Coronary artery (tissue), 2 donors: ENCODE measurements at places on chromosomes 4 and X.

DNA sequence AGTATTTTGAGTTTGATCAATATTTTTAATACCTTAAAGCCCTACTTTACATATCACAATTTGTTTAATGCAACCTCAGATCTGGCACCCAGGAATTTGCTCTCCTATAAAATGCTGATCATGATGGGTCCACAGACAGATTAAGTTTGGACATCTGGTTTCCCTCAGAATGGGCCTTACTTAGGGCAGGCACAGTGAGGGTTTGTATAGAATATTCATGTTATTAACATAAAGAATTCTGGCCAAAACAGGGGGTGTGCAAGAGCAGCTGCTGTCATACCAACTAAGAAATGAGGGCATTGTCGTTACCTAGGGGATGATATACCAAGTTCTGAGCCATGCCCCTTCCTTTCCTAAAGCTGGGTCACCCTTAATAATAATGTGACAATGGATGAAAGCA lies 37.5 kb upstream of the CENPU start:
- no peak for DNase-seq

DNA sequence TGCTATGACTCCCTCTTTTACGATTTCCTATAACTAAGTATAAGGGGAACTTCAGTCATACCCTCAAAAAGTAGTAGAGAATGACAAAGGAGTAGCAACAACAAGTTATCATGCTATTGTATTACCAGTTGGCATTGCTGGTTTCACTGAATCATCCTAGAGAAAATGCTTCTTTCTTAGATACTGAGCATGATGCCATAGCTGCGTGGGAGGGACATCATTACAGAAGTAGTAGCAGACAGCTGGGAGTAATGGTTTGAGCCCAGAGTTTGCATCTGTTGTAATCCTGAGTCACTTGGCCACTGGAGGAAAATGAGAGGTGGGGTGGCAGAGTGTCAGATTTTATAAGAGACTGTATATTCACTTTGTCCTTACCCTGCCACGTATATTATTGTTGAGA lies 38.6 kb downstream of the MTMR1 start:
- no peak for DNase-seq

- no peak for DNase-seq
Measured at GRCh38 chrX:43581888-43582539, 74.1 kb upstream of the MAOA start.

DNA sequence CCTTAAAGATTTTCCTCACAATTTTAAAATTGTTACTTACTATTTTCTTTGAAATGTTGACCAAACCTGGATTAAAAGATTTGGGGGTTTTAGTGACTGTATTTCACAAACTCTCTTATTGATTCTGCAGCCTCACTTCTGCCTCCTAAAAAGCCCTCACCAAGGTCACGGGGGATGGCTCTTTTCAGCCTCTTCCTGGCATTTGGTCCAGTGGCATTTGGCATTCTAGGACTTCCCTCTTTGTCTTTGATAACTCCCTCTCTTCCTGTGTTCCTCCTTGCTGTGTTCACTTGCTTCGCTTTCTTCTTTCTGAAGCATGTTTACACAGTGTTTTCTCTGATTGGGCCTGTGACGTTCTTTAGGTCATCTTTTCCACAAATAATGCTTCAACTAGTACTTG lies 21.5 kb downstream of the PKD2 start:
- DNase-seq, result no peak

DNA sequence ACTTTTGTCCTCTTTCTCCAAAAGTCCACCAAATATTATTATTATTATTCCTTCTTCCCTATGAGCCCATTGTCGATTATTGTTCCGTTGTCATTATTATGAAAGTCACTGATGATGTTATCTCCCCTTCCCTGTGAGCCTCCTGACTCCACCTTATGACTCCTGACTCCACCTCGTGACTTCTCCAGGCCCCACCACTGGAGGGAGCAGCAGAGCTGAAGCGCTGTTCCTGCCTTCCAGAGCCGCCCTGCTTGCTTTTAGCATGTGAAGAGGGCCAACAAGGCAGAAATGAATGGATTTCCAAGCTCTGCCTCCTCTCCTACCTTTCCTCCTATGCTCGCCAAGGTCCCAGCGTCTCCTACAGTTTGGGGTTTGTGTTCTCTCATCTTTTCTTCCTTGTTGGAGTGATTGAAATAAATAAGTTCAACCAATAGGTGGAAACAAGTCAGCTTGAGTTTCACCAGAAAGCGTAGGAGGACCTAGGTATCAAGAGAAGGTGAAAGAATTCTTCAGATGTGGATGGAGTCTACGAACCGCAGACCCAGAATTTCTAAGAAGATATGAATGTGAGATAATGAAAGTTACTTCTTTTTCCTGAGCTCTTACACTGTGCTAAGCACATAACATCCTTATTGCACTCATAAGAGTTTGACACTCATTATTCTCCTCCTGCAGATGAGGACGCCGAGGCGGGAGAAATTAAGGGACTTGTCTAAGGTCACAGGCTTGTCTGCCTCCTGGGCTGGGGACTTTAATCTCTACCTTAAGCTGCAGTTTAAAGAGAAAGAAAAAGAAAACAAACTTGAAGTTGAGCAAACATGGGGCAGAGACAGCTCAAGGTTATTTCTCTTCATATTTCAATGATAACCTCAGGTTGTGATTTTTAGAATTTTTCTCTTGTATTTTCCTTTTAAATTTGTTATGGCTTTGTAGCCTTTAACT lies 26.1 kb downstream of the IGSF1 start:
- no peak for DNase-seq

DNA sequence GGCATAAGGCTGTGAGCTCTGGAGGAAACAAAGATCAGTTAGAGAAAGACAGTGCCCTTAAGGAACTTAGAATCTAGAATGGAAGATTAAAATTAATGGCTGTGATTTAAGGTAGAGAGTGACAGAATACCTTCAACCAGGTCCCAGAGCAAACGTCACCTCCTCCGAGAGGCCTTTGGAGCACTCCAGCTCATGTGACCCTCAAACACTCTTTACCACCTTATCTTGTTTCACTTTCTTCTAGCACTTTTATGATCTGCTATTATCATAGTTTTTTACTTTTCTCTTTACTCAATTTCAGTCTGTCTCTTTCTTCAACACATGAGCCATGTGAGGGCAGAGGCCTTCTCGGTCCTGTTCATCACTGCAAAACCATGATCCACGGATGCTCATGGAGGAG lies 187.0 kb downstream of the SMIM20 start:
- no peak for DNase-seq

GRCh38 chrX:110853610-110854009 lies 58.0 kb upstream of the CHRDL1 start:
- no peak for DNase-seq

DNA sequence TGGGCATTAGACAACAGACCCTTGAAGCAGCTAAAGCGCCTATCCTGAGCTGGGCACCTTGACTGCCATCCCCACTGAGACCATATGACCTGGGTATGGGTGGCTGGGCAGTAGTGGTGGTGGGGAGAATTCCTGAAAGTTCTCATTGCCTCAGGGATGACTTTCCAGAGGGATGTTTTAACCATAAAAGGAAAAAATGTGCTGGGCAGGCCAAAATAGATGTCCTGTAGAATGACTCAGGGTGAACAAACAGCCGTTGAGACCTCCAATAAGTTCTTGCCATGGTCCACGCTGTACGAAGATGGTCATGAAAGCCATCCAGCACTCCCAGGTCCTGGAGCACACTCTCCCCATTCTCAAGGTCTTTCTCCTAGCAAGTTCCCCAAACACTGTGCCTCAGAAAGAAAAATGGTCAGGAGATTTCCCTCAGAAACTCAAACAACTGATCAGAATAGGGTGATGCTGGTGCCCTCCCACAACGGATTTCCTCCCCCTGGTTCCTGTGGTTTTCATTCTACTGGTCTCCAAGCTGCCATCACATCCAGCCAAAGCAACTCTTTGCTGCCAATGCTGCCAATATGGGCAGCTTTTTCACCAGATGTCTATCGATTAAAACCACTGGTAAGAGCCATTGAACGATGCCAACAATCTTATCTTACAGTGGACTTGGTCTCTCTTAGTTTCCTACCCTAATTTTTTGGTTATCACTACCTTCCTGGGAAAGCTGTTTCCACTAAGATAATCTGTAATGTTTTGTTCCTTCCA lies 11.2 kb downstream of the CDKN2AIP start:
- DNase-seq, result no peak

DNA sequence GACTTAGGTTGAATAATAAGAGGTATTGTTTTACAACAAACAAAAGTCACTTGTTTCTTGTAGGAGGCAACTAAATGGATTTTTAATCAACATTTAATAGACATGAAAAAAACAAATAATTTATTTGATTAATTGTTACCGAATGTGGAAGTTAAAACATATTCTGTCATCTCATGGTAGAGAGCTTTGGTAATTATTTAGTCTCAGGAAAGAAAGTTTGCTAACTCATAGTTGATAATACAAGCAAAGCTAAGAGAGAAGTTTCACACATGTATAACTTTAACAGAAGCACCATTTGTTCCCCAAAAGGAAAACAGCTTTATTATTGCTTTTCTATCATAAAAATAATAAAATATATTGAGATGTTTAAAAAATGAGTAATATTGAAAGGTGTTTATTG lies 44.9 kb downstream of the GUCY1A1 start:
- DNase-seq, result no peak

GRCh38 chr4:10239982-10240654 lies 123.5 kb upstream of the WDR1 start:
- no peak for DNase-seq

- no peak for DNase-seq
Measured at GRCh38 chr4:122764071-122764820, 31.7 kb downstream of the BBS12 start.

- DNase-seq, result no peak
Measured at GRCh38 chrX:149213264-149213663, 291.8 kb downstream of the IDS start.

GRCh38 chr4:17667253-17667652 lies 52.8 kb downstream of the MED28 start:
- peak; percentile 56 for DNase-seq

- DNase-seq, result no peak
Measured at GRCh38 chr4:30653291-30653690, 66.9 kb upstream of the PCDH7 start.

DNA sequence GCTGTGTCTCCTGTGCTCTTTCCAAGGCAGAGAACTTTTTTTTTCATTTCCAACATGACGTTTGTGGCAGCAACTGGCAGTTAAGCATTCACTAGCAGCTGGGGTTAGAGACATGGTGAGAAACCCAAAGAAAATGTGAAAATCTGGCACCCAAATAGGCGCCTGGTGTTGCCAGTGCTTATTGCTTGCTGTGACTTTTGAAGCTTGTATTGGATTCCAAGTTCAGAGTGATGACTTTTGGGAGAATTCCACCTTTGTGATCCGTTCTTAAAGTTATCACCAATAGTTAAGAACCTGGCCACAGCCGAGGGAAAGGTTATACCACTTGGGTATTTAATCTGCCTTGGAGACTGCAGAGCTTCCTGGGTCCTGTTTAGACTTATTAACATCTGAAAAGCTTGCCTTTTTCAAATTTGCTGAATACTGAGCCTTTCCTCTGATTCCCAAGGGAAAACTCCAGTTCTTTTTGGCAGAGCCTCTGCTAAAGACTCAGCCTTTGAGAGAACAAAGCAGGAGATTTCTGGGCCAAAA lies 101.0 kb downstream of the OPHN1 start:
- no peak for DNase-seq

- peak; percentile 86 for DNase-seq
Measured at GRCh38 chrX:118974088-118974907, at the start of gene LONRF3. LONRF3 (plus strand) TSS chrX:118974618; CDS start chrX:118974781, 163 bp downstream.

- no peak for DNase-seq
Measured at GRCh38 chr4:72446353-72447055, 122.5 kb downstream of the ADAMTS3 start.

DNA sequence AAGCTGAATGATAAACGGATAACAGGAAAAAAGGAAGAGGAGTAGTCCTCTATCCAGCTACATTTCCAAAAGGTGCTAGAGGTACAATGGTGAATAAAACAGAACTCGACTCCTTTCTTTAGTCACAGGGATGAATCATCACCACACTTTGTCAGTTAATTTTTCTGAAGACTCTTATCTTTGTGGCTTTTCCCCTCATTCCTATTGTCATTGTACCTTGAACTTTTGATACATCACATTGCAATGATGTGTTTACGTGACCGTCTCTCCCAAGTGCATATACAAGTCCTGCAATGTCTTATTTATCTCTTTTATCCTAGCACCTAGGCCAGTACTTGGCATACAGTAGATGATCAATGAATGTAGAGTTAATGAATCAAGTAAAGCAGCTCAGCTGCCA lies 134.7 kb downstream of the LHFPL1 start:
- DNase-seq, result no peak

DNA sequence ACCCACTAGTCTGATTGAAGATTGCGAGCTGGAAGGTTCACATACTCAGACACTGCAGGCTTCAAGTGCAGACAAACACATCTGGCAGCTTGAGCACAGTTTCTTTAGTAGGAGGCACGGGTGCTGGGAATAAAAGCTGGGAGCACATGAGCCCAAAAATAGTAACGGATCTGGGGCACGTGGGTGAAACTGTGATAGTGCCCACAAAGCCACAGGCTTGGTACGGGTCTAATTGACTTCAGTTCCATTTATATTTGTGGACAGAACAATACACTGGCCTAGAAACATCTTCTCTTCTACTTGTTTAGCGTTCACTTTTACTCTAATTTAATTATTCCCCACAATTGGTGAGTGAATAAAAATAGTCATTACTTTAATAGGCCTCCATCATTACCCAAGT lies 2370.7 kb downstream of the PCDH7 start:
- no peak for DNase-seq

DNA sequence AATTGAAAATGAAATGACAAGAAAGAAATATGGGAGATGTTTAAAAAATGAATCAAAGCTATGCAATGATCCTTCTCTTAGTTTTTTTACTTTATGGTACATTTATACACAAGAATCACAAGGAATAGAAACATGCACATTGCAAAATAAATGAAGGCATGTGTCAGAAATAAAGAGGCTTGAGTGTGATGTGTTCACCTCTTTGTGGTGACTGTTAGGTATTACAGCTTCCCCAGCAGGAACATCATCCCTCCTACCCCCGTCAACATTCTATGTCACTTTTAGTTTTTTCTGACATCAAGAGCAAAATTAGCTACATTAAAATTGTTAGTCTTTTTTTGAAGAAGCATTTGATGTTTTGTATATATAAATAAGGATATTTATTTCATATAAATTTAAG lies 214.8 kb downstream of the SLC4A4 start:
- DNase-seq, result no peak

- DNase-seq, result no peak
Measured at GRCh38 chrX:104310090-104310489, 55.4 kb upstream of the ESX1 start.

DNA sequence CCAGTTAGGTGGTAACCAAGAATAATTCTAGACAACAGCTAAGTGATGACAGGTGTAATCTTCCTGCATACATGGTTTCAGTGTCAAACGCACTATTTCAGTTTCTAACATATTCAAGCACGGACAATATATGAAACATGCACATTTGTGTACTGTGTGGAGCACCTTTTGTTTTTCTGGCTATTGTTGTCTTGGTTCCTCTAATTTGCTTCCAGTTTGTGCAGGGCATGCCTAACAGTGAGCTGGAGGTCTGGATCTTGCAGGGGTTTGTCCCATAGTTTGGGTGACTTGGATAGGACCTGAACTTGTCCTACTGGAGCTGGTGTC lies 70.5 kb upstream of the TBC1D9 start:
- DNase-seq, result no peak
